Placental epithelial cell (primary cell): ENCODE measurements at places on chromosomes 2 and 18. TPM values are rescaled to one million over a fixed set of nuclear protein-coding genes. Genes with fewer than 3 reads are reported as not detected.

Gene SERPINB2
- 0.98 and 4.7 TPM in 2 replicates for total RNA-seq

Gene ALPI
- total RNA-seq, result not detected in 2 replicates

Gene GPATCH11
- total RNA-seq, result 2.7 and 4.3 TPM in 2 replicates

Gene TCF7L1
- total RNA-seq, result 0.33 and 5.5 TPM in 2 replicates

Gene HJURP
- total RNA-seq, result 7.1 and 7.9 TPM in 2 replicates

Gene G6PC2
- total RNA-seq, result not detected in 2 replicates

Gene LRP1B
- total RNA-seq, result not detected in 2 replicates

Gene HRH4
- total RNA-seq, result not detected in 2 replicates

Gene UGT1A10
- total RNA-seq, result not detected in 2 replicates

Gene ACKR3
- 42.8 and 202 TPM in 2 replicates for total RNA-seq

Gene HOXD11
- total RNA-seq, result not detected in 2 replicates

Gene RAPGEF4
- 1.3 and 2.0 TPM in 2 replicates for total RNA-seq

Gene CCDC68
- 0.43 and 0.79 TPM in 2 replicates for total RNA-seq

Gene PMAIP1
- 0.79 and 1.5 TPM in 2 replicates for total RNA-seq

Gene UGT1A6
- total RNA-seq, result 0.79 and 6.9 TPM in 2 replicates

Gene DCDC2C
- total RNA-seq, result not detected in 2 replicates

Gene DSG1
- total RNA-seq, result 1.2 and 2.9 TPM in 2 replicates
